ENCODE measurements at places on chromosomes 2 and 18.

DNA sequence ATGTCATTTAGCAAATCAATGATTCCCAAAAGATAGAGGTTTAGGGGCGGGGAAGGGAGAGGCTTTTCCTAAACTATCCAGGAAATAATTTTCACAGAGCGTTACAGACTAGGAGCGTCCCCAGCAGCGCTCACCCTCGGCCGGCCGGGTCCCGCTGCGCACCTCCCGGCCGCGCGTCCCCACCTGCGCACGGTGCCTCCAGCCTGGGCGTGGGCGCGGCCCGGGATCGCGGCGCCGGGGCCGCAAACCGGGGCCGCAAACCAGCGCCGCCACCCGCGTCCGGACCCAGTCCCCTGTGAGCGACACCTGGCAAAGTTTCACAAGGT, 684 bp upstream of the ZCCHC2 start:
- DNase-seq: no peak

DNA sequence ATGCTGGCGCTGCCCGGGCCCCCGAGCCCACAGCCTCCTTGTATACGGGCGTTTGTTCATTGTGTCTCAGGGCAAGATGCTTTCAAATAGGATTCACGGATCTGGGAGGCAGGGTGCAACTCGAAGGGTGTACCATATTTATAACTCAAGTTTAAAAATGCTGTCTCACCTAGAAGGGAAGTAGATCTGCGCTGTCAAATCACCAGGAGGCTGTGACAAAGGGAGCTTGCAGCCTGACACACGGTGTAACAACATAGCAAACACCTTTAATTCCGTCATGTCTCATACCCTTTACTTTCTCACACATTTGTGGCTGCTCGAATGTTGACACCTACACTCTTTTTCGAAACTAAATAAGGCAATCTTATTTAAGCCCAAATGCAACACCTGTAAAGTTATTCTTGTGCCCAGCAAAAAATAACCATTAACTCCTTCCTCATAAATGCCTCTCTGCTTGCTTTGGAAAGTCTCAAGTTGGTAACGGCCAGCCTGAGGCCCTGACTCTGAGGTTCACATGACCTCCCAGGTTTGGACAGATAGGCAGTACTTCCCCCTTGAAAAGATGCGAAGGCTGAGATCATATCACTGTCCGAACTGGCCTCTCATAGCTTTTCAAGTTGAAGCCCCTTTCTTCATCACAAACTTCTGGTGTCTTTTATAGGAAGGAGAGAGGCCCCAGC, 11.6 kb downstream of the ZEB2 start:
- DNase-seq: no peak

DNA sequence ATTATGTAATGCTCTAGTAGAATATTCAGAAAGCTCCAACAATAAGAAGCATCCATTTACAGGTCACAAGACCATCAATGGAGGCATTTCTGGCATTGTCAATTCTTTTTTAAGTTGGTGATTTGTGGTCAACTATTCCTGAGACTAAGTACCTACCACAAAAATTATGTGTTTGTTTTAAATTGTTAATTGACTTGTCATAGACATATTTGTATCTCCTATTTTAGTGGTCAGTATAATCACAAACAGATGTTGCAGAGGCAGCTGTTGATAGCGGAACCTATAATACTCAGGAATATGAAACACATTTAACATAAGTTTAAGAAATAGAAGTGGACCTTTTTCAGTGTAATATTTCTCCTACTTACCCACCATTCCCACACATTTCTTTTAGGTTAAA, 430.1 kb downstream of the CCDC85A start:
- DNase-seq: no peak

GRCh38 chr2:166625670-166626069, 131.6 kb upstream of the SCN7A start:
- no peak for DNase-seq

DNA sequence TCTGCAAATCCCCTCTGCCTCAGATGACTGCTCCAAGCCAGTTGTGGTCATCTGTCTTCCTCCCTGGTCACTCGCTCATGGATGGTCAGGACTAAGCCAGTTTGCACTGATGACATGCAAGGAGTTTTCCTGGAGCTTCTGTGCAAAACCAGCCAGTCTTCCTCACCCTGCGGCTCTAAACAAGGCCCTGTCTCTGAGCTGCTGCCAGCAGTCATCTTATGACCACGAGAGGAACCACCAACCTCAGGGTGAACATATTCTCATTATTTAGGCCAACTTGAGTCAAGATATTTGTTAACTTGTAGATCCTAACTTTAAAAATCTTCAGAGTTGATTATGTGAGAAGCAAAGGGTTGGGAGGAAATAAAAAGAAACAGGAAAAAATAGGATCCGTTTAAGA, 119.9 kb upstream of the CAB39 start:
- DNase-seq: no peak

GRCh38 chr2:177881921-177882320, 190.7 kb downstream of the PDE11A start:
- DNase-seq: no peak

- no peak for DNase-seq
These were observed 69.3 kb upstream of the BZW1 start for GRCh38 chr2:200742426-200742825.

DNA sequence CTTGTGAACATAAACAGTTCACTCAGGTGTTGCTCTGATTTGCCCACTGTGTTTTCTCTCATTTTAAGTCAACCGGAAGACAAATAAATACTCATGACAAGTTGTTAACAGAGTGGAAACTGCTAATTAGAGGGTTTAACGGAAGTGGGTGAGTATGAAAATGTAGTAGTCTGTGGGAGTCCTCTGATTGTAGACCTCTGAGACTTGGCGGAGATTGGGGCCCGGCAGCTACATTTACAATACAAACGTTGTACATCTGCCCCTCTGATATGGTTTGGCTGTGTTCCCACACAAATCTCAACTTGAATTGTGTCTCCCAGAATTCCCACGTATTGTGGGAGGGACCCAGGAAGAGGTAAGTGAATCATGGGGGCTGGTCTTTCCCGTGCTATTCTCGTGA, 107.3 kb upstream of the FAM98A start:
- no peak for DNase-seq

DNA sequence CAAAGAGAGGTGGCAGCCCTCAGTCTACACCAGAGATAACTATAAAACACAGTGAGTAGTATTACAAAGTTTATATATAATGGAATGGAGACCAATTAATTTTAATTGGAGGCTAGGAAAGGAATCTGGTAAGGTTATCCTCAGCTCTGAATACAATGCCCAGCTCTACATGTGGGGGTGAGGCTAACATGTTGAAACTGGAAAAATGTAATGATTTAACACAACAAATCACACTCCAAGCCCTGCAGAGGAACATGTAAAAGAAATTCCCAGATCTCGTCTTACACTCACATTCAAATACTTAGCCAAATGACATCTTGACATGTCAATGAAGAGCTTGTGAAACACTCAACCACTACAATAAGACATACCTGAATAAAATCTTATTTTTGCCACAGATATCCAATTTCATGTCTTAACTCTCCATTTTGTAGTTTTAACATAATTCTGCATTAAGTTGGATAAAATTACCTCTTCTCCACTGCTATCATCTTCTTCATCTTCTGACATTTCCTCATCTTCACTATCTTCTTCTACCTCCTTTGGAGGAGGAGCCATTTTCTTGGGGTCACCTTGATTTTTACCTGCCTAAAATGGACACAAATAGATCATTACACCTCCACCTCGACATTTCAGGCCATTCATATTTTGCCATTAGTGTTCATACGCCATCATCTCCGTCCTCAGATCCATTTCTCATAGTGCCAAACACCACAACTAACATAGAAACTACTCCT, 1.4 kb downstream of the NCL start:
- DNase-seq: no peak

DNA sequence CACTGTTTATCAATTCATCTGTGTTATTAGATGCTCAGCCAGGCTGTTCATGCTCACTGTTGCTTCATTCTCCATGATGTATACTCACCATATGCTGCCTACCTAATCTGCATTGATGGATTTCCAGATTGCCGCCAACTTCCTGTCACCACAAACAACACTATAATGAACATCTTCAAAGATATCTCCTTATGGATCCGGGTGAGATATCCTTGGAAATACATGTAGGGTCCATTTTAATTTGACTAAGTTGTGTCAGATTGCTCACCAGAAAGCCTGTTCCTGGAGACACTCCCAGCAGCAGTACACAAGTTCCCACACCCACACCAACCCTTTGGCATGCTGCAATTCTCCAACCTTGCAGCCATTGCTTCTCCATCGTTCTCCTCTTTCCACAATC, 547.5 kb upstream of the TNP1 start:
- no peak for DNase-seq

DNA sequence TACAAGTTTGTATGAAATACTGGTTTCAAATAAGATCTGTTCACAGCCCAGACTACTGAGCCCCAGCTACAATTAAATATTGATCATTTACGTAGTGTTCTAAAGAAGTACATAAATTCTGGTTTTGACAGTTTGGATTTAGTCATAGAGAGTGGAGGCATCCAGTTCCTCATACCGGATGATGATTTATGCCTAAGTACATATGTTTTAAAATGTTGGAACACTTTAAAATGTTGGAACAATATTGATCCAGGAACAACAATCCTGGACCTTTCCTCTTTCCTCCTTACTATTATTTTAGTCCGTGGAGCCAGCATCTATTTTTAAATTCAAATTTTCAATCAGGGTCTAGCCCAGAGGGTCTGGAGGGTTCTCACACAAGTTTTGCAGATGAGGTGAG, 22.8 kb upstream of the TTN start:
- DNase-seq: no peak

- DNase-seq: no peak
These were observed 56.7 kb downstream of the SPTBN1 start for GRCh38 chr2:54512663-54513362.

DNA sequence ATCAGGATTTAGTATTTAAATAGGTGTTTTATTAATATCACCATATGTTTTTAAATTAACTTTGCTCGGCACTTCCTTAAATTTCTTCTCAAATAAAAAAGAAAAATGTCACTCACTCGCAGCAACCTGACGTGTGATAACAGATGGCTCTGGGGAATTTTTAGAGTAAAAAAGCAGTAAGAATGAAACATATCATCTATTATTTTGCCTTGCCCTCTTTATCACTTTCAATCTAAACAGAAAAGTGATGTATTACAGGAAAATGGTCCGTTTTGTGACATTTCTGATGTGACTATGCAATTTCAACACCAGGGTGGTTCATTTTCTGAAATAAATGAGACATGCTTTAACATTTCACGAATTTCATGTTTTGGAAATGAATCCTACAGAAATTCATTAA, 1368.0 kb upstream of the LRRTM1 start:
- DNase-seq: no peak

GRCh38 chr2:239695106-239695727, 294.4 kb upstream of the HDAC4 start:
- DNase-seq: no peak

DNA sequence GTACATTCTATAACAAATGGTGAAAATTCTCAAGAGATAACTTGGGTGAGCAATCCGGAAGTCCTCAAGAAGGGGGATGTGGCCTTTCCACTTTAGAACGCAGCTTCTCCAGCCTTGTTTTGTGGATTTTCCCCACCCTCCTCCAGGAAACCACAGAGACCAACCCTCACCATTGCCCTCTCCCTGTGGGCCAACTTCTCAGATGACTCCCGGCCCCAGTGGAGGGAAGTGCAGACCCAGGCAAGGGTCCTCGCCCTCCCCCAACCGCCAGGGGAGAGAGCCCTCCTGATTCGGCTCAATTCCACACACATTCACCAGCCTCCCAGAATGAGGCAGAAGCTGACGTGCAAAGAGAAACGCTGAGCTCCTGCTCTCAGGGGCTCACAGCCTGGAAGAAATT, 277.2 kb downstream of the EIPR1 start:
- no peak for DNase-seq

- DNase-seq: no peak
These were observed 551.4 kb upstream of the SLC39A10 start for GRCh38 chr2:195105581-195105980.

DNA sequence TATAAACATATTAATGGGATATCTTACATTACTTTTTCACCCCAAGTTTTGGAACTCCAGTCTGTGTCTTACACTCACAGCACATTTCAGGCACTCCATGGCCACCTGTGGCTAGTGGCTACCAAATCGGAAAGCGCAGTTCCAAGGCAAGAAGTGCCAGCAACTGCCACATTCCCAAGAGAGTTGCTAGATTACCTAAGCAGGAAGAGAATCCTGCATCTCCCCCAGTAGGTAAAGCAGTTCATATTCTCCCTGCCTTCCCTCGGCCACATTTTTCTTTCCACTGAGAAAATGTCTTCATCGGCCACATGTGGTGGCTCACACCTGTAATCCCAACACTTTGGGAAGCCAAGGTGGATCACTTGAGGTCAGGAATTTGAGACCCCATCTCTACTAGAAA, 62.8 kb downstream of the MEX3C start:
- DNase-seq: no peak

DNA sequence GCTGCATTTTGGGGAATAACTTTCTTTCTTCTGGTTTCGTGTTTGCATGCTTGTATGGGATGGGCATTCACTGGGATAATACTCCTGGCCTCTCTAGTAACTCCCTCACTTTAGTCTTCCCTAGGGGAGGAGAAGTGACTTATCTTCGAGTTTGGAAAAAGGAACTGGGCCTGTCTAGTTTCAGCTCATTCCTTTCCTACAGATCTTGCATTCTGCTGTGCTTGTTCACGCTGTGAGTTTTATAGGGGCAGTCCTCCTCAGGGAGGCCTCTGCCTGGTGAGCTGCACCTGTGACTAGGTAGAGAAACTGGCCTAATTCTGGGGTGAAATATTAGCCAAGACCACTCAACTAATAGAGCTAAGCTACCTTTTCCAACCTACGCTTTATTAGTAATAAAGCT, 50.9 kb downstream of the PHLPP1 start:
- no peak for DNase-seq

GRCh38 chr2:98698896-98699295, 32.0 kb downstream of the MGAT4A start:
- DNase-seq: no peak

GRCh38 chr18:3914109-3914508, 464.1 kb downstream of the TGIF1 start:
- DNase-seq: no peak

GRCh38 chr2:17573085-17573803, 32.7 kb downstream of the VSNL1 start:
- DNase-seq: no peak

DNA sequence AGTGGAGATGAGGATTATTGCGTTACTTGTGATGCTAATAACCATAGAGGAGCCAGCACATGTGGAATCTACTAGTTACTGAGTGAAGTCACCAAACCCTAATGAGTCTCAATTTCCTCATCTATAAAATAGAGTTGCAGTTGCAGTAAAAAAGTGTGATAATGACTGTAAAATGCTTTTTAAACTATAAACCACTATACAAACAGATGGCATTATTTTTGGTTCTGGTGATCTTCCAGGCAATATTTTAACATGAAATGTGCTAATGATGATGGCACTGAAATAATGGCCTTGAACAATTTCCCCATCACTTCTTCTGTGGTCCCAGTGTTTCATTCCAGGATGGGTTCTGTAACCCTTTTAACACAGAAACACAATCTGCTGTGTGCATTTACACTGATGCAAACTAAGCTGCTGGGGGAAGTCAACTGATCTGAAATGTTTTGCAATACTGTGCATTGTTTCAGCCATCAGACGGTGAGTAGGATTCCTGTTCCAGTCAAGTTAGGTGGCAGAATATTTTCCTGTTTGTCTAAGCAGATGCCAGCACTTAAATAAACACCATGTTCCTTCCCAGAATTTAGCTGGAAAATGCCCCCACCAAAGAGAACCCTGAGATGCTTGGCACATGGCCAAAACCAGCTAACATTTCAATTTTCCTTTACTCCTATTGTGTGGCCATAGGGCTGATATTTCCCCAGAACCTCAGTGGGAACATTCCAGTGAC, 52.6 kb downstream of the TACR1 start:
- DNase-seq: no peak

- no peak for DNase-seq
These were observed 105.7 kb downstream of the TPO start for GRCh38 chr2:1518867-1519530.

All from HS-27A (cell line).